ENCODE measurements at places on chromosomes 6 and 20.

DNA sequence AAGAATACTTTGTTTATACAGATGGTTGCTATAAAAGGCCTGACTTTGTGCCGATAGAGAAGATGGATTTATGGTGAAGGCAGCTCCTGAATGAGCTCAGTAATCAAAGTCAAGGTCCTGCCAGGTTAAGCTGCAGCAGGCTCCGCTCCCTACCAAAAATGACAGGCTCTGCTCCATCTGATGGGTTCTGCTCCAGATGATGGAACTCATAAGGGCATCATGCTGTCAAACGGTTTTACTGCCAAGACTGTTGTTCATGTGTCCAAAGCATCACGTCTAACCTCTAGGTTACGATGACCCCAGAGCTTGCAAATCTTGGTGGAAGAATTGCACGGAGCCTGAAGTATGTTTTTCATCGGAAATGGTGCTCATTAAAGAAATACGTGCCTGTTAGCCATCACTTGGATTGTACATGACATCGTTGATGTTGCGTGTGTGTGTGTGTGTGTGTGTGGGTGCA is 19.2 kb upstream of the PTGIS start:
- DNase-seq = no peak

DNA sequence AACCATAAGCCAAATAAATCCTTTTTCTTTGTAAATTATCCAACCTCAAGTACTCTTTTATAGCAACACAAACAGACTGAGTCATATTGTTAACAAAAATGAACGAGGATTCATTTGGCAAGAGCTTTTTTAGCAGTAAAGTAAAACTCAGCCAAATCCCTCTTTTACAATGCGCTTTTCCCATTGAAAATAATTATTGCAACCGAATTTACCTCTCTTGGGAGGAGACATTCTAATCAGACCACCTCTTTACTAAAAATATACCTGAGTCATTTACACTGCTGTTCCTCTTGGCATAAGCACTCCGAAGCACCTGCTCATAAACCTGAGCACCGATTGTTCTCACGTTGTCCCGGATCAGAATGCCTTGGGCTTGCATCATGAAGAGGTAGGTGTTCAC is 57.4 kb downstream of the B4GALT5 start:
- no peak for DNase-seq

DNA sequence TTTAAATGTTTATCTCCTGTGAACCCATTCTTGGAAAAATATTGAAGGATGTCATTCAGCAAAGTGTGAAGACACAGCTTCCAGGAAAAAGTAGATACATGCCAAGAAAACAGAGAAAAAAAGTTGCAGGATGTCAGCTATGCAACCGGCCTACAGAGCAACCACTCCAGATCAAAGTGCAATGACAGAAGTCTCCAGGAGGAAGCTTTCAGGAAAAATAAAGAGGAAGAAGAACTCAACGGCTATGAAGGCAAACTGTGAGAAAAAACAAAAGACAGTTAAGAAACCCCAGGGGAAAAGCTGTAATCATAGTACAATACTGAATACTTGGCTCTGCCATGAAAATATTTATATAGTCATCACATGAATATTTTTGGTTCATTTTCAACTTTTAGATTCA is 30.6 kb downstream of the REPS1 start:
- DNase-seq = no peak

DNA sequence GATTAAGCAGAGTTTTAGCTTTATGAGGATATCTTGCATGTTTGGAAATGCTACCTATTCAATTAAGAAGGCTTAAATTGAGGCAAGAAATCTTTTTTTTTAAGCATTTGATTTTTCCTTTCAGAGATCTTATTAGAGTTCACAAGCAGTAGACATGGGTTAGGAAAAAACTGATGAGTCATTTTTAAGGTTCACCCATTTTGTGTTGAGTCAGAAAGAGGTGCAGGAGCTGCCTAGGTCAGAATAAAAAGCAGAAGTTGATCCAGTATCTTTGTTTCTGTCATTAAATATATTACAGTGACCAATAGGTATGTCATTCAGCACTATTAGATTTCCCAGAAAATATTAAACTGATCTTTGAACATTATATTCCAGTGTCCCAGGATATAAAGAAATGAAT is 306.8 kb downstream of the LMBRD1 start:
- DNase-seq = no peak

GRCh38 chr20:37236462-37236861 is 25.2 kb downstream of the GHRH start:
- DNase-seq = no peak

All from stimulated activated CD8-positive, alpha-beta memory T cell treated with anti-CD3 and anti-CD28 coated beads, Interleukin-4, amount 100 ng/mL, for 4 hours (primary cell).